Urinary bladder (tissue), 4 donors: ENCODE measurements at places on chromosomes 12 and 14. TPM values are rescaled to one million over a fixed set of nuclear protein-coding genes. Genes with fewer than 3 reads are reported as not detected.

Gene GNG2
- total RNA-seq = 44.1 TPM

Gene KRT86
- not detected for total RNA-seq

Gene RILPL2
- 3.2 TPM for total RNA-seq

Gene ARMH4
- 39.9 TPM for total RNA-seq

Gene SLC25A47
- total RNA-seq = not detected

Gene ZNF605
- 27.7 TPM for total RNA-seq

Gene LRP10
- 22.1 TPM for total RNA-seq

Gene RPGRIP1
- total RNA-seq = 0.48 TPM

Gene SMARCC2
- total RNA-seq = 51.1 TPM

Gene KNTC1
- total RNA-seq = 73.9 TPM

Gene SIVA1
- total RNA-seq = 39.9 TPM

Gene NFE2
- 0.63 TPM for total RNA-seq

Gene OR11G2
- total RNA-seq = not detected

DNA sequence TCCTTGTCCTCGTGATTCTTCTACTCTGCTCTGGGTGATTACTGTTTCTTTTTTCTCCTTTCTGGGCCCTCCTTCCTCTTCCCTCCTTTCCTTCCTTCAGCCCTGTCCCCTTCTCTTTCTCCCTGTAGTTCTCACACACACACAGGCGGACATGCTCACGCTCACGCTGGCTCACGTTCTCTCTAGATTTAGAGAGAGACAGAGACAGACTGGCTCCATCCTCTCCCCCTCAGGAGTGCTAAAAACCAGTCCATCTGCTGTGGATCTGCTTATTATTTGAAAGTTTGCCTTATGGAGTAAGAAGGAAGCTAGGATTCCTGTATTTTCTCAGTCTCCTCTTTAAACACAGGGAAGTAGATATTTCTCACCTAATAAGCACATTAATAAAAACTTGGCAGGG lies 48.1 kb downstream of the KCNA1 start:
- DNase-seq = no peak

GRCh38 chr12:21837847-21838246 lies 63.3 kb upstream of the KCNJ8 start:
- DNase-seq = no peak

GRCh38 chr14:44662250-44662891 lies 155.3 kb upstream of the FSCB start:
- no peak for DNase-seq

DNA sequence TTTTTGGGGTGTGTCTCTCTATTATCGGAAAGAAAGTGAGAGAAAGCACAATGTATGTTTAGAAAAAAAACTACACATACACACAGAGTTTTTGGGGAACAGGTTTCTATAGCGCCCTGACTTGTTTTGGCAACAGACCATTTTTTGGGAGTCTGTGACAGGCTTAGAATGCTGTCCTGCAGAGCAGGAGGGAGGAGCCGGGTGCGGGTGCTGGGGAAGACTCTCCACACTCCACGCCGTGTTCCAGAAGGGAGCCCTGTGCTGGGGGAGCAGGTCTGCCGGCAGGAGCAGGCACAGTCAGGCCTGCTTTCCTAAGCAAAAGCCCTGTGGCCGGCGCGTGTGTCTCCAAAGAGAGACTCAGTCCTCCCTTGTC lies 26.5 kb downstream of the CD9 start:
- no peak for DNase-seq

- no peak for DNase-seq
These were observed 149.7 kb downstream of the PTPRO start for GRCh38 chr12:15472036-15472435.

- DNase-seq = no peak
These were observed 106.3 kb downstream of the PTCSC3 start for GRCh38 chr14:36070031-36070719.

DNA sequence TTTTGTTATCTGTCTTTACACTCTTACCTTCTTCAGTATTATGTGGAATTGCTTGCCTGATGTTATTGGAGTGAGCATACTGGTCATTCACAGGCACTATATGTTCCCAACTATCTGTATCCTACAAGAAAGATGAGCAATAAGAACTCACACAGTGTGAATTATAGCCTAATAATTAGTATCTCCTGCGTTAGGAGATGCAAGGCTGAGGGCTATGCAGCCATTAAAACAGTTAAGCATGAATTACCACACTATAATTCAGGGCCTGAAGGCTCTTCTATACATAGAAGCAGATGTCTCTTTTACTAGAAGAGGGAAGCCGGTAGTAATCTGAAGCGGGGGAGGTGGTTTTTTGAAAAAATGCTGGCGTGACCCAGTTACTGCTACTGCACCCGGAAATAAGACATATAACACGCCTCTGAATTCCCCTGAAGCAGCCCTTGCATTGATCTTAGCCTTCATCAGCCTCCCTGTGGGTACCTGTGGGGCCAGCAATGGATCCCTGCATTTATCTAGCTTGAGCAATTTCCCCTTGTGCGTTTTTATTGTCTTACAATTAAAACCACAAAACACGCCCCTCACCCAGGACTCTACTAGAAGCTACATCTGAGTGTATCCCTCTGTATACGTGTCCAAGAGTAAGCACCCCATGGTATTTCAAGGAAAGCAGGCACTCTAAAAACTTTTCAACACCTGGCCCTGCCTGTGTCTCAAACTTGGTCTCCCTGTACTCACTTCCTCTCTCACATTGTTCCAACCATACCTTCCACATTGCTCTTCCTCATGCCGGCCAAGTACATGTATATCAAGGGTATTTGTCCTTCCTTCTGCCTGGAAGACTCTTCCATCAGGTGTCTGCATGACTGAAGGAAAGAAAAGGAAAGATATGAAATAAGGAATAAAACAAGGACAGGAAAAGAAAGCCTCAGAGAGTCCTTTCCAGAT lies 210.9 kb upstream of the ARID2 start:
- no peak for DNase-seq

DNA sequence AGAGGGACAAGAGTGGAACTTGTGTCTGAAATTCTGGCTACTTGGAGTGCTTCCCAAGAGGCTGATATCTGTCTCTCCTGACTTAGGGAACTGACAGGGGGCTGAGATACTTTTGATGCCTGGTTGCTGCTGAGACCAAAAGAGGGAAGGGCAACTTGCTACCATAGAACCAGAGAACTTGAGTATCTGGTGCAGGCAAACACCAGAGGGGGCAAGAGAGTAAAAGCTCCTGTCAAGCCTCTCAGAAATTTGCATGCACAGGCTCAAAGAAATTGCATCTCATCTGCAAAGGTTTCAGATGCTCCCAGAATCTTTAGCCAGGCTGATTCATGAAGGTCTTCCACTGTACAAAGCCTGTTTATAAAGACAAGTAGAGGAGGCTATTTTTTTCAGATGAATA lies 391.3 kb upstream of the FOXG1 start:
- DNase-seq = no peak

- no peak for DNase-seq
These were observed at the start of gene COCH for GRCh38 chr14:30874120-30874998. Gene COCH, plus strand, starts transcription at chr14:30874559. Its CDS starts 380 bp downstream, at chr14:30874939.

DNA sequence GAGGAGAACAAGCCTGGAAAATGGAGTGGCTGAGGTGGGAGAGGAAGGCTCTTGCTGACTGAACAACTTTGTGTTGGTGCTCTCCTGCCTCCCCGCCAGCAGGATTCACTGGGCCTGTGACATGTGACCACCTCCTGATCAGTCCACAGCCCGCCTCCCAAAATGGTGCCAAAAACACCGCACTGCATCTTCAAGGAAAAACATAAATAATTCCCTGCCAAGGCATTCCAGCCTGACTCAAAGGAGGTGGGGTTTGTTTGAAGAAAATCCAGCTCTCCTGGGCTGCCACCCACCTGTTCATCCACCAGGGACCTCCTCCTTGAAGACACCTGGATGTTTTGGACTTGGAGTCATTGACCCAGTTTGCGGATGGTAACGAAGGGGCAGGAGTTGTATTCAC lies 83.8 kb upstream of the PIWIL1 start:
- no peak for DNase-seq

DNA sequence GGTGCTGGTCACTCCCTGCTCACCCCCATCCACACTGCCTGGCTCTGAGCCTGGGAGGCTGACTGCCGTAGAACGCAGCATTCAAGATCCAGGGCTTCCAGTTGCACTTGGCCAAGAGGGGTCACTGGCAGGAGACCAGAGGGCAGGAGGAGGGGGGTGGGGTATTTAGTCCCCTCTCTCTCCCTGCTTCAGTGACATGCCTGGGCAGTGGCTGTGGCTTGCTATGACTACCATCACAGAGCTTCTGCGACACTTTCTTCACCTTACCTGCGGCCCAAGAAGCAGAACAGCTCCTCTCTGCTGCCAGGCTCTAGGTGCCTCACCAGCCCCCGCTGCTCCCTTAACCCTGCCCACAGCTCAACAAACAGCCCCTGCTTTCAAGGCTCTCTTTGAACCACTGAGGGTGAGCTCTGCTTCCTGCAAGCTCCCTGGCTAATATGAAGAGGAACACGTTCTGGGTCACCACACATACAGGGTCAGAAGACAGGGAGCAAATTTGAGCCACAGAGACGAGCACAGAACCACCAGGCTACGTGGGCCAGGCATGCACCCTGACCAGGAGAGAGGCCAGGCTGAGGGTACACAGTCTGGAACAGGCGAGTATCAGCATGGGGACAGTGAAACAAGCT lies 55.7 kb downstream of the ITPK1 start:
- no peak for DNase-seq

DNA sequence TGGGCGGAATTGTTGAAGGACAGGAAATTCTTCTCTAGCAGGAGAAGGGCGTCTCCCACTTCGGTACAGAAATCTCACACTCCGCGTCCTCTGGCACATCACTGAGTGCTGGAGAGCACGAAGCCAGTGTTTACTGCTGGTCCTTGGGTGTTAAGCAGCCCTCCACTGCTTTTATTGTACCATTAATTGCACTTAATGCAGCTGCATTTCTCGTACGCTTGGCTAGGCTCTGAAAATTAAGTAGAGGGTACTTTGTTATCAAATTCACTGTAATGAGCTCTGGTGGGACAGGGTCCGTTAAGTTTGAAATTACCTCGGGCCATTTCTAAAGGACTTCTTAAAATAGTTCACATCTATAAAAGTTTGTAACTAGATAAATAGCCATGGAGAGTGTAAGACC lies 411.2 kb downstream of the NPAS3 start:
- no peak for DNase-seq

- DNase-seq = no peak
These were observed 83.4 kb downstream of the KIF26A start for GRCh38 chr14:104221636-104222369.

- no peak for DNase-seq
These were observed 81.2 kb upstream of the ATP2B1 start for GRCh38 chr12:89789862-89790261.

DNA sequence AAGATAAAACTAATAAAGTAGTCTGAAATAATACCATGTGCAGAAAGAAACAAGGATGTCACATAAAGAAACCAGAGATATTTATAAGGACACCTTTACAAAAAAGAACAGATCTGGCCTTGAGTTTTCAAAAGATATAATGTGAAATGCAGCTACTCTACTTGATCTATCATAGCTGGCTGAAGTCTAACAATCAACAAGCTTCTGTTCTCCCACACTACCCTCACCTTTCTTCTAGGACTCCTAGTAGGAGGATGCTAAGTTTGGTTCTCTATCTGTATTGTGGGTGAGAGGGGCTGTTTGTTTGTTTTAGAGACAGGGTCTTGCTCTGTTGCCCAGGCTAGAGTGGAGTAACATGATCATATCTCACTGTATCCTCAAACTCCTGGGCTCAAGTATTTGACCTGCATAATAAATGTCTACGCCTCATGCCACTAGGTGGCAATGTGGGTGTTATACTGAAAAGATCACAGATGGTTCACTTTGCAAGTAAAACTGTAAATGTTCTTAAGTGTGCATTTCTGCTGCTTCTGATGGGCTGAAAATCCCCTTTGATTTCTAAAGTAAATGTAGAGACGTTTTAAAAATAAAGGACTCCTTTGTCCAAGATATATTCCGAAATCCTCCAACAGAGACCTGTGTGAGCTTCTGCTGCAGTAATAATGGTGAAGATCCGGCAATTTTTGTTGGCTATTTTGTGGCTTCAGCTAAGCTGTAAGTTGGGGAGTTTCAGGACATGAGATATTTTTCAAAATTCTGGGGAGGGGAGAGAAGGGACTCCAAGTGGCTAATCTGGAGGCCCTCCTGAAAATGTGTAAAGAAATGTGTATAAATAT lies 269.3 kb downstream of the DAD1 start:
- DNase-seq = no peak

DNA sequence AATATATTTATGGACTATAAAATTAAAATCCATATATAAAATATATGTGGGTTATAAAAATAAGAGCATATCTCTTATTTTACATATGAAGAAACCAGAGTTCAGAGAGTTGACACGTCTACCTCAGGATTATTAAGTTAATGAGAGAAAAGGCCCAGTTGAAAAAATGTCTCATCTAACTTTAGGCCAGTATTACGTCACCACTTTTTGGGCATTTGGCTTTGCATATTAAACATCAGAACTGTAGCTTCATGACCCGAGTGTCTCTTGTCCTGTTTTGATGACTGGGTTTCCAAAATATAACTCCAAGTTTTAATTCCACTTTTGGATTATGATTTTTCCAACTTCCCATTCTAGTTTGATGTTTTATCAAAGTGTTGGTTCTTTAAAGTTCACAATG lies 1026.1 kb downstream of the SLC6A15 start:
- DNase-seq = no peak

DNA sequence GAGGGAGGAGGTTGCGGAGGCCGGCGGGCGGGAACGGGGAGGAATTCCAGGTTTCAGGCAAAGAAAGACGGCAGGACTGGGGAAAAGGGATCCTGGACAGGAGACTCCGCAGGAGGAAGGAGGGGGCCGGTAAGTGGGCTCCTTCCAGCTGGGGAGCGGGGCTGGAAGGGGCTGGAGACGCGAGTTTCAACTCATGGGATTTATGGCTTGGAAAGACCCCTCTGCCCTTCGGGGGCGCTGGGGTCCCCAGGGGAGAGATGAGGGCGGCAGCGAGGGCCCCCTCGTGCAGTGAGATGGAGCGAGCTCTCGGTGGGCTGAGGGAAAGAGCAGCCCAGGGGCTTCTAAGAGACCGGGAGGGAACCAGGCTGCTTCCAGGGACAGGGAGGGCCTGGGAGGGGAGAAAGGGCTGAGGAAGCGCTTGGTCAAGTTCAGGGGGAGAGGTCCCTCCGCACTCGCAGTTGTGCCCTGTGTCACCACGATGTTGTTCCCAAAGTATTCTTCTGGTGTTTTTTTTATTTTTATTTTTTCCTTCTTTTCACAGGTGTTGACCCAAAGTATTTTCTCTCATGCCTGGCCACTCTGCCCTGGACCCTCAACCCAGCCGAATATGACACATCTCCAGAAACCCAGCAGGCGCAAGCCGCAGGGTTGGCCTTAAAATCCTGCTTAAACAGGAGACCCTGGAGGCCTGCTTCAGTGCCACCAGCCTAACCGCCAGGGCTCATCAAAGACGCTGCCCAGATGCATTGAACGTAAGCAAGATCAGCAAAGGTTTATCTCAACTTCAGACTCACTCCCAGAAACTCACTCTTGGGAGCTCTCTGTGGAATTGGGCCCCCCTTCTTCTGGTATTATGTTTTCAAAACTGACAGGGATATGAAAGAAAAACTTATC lies 16.1 kb downstream of the TNFAIP2 start:
- DNase-seq = no peak
